ENCODE measurements at places on chromosomes 7 and 10.
A peak's percentile ranks its signal among the peaks of the same experiment; 100 is the strongest.

- no peak for DNase-seq
Observed at GRCh38 chr7:32142649-32143048, 72.4 kb upstream of the PDE1C start.

- DNase-seq = no peak
Observed at GRCh38 chr10:79328147-79328701, 19.0 kb upstream of the PPIF start.

GRCh38 chr10:33355274-33355673 is 20.8 kb upstream of the NRP1 start:
- peak; percentile 58 for DNase-seq

GRCh38 chr10:33804584-33804983 is 470.1 kb upstream of the NRP1 start:
- DNase-seq = no peak

DNA sequence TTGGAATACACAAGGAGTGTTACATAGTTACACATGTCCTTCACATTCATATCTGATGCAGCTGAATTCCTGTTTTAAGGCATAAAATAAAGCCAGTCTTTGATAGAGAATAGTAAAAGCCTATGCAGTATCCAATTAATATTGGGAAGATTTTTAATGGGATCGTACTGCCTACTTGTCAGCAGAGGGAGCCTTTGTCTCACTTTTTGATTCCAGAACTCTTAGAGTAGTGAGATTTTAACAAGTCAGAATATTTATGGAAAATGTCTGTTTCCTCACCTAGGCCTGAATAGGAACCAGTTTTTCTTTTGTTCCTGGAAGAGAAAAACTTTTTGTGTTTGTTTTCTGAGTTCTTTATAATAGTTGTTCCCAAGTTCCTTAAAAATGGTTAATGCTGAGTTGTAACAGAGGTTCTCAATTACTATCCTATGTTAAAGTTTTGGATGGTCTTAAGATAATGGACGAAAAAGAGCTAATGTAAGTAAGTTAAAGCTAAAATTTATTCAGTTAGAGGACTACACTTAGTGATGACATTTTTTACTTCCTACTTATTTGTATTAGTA is 114.0 kb downstream of the BBS9 start:
- DNase-seq = peak; percentile 61

- DNase-seq = no peak
Observed at GRCh38 chr7:140316165-140316661, 82.1 kb downstream of the SLC37A3 start.

- DNase-seq = no peak
Observed at GRCh38 chr7:119665796-119666195, 607.2 kb upstream of the KCND2 start.

DNA sequence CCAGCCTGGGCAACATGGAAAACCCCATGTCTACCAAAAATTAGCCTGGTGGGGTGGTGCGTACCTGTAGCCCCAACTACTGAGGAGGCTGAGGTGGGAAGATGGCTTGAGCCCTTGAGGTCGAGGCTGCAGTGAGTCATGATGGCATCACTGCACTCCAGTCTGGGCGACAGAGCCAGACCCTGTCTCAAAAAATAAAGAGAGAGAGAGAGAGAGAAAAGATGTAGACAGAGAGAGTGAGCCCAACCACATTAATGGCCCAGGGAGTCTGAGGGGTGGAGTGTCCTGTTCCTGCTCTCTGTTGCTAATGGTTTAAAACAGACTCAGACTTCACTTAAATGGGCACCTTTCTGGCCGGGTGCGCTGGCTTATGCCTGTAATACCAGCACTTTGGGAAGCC is 455.7 kb upstream of the GALNT17 start:
- no peak for DNase-seq

DNA sequence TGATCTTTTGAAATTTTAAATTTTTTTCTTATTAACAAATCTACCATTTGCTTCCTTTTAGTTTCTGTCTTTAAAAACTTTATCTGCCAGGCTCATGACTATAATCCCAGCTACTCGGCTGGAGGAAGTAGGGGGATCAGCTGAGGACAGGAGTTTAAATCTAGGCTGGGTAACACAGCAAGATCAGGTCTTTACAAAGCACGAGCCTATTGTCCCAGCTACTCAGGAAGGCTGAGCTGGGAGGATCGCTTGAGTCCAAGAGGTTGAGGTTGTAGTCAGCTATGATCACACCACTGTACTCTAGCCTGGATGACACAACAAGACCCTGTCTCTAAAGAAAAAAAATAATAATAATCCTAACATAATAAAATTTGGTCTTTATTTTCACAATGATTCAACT is 17.5 kb downstream of the DPY19L1 start:
- no peak for DNase-seq

GRCh38 chr10:13219685-13220670 is 14.2 kb downstream of the UCMA start:
- DNase-seq = peak; percentile 53

DNA sequence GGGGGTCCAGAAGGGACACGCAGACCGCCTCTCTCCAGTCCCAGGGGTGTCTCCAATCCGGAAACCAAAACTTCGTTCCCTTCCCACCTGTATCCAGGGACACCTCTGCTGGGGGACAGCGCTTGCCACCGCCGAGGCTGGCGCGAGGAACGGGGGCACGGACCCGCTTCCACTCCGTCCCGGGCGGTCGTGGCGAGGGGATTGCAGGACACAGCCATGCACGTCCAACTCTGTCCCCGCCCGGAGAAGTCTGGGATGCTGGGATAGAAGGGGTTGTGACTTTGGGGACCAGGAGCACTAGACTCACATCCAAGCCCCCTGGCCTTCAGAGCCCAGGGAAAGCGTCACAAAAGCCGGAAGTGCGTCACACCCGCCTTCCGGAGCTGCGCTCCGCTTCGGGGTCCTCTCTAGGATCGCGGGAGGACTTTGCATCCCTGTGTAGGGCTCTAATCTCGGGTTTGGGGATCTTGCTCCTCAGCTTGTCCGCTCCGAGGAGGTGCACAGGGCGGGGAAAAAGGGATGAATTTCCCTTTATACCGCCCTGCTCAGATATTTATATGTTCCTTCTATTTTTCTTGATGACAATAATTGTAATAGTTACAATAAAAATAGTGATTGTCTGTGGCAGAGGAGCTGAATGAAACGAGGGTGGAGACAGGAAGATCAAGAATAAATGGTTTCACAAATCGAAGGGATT is at the start of gene FAM200A:
Gene FAM200A (minus strand): TSS at position 348 of the 697 bp plus-strand sequence. CDS start 3,707 bp downstream, outside the sequence.
- DNase-seq = peak; percentile 96

DNA sequence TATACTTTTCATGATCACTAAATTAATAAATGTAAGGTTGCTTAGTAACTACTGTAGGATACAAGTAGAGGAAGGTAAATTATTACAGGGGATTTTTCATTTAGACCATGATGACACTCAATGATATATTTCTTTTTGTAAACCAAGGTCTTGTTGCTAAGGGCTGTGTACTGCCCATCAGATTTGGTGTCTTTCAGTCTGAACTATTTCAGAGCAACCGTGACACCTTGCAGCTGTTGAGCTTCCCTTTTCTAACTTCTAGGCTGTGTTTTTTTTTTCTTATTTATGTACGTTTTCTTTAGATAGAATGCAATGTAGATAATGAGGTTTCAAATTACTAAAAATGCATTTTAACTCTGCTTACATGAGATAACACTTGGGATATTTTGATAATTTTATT is 292.0 kb upstream of the MBL2 start:
- no peak for DNase-seq

- DNase-seq = no peak
Observed at GRCh38 chr10:68135362-68135761, 26.1 kb downstream of the MYPN start.

DNA sequence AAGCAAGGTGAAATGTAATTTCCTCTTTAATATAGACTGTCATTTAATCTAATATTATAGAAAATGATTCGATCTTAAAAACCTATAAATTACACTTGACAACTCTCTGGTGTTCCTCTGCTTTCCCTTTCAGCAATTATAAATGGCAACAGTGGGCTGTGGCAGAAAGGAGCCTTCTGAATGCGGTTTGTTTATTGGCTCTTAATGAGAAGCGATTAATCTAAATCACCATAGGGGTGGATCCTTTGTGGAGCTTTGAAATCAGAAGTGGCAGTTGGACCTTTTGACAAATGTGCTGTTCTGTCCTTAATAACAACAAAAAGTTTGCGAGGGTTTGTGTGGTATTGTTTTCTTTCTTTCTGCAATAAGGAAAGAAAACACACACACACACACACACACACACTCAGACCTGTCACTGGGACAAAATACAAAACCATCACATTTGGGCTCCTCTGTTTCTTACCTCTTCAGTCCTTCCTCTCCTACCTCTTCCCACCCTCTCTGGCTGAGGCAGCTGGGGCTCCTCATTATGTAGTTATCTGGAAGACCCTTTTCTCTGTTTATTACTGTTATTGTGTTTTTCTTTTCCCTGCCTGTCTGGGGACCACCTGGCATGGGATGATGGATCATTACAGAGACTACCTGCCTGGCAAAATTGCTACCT is 316.2 kb downstream of the SORCS3 start:
- DNase-seq = no peak

DNA sequence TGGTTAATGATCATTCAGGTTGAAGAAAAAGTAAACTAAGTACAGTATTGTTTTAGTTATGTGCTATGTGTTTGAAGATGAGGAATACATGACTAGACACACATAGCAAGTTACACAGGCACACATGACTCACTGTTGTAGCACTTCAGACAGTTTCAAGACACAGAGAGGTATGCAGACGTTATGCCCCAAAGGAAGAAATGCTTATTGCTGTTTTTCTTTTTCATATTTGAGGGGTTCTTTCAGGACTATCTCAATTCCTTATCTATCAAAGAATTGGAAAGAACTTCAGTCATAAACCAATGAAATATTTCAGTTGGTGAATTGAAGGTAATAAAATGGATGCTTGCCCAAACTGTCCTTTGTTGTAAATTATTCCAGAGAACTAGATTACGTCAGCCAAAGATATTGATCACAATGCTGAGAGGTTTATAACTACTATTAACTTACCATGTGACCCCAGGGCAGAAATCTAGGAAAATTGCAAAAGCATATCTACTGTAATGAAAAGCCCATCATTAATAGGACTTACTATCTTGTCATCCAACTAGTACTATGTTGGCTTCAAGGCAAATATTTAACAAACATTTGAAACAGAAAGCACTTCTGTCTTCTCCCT is 61.2 kb upstream of the CAPZA2 start:
- no peak for DNase-seq

DNA sequence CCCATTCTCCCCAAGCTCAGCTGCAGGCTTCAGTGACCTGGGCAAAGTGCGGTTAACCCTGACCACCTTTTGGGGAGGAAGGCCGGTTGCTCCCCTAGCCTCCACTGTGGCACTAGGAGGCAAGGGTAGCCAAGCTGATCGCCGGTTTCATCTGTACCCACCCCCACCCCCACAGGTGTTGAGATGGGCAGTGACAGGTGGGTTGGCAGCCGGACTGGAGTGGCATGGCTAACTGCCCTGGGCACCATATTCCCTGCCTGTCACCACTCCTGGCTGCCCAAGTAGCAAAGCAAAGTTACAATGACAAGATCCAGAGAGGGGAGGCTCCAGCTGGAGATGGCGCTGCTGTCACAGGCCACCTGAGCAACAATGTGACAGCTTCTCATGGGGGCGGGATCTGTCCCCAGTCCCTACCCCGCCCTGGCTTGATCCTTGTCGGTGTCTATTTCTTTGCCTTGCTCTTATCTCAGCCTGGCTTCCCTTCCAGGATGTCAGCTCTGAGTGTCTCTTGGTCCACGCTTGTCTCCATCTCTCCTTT is 27.0 kb upstream of the BMS1 start:
- DNase-seq = no peak

DNA sequence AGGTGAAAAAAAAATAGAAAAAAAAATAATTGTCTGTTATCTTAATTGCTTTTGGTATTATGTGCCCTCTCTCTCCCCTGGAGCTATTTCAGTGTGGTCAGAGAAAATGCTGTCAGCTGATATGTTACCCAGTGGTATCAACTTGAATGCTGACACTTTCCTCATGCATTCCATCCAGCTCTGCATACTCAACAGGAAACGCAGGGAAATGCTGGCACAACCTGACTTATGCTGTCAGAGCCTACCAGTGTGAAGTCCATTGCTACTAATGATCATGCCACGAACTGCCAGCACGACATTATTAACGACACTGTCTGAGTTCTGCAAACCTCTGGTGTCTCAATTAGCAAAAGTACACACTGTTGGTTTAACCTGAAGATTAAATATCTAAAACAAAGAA is 182.8 kb downstream of the ZWINT start:
- DNase-seq = no peak

- DNase-seq = no peak
Observed at GRCh38 chr7:117859246-117859812, 13.9 kb downstream of the CTTNBP2 start.

- no peak for DNase-seq
Observed at GRCh38 chr10:3755440-3756359, 29.3 kb downstream of the KLF6 start.

DNA sequence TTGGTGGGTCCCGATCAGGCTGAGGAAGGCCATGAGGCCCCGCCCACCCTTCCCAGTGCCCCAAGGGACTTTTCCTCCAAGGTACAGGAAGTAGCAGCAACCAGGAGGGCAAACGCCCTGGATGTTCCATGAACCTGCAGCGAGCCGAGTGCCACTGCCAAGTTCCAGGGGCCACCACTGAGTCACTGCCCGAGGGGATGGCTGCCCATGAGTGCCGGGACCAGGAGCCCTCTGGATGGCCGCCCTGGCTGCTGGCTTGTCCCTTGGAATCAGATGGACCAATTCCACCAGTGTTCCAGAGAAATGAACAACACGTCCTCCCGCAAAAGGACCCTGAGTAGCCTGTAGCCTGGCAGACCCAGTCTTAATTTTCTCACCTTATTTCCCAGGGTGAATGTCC is 74.2 kb downstream of the ZRANB1 start:
- no peak for DNase-seq

DNA sequence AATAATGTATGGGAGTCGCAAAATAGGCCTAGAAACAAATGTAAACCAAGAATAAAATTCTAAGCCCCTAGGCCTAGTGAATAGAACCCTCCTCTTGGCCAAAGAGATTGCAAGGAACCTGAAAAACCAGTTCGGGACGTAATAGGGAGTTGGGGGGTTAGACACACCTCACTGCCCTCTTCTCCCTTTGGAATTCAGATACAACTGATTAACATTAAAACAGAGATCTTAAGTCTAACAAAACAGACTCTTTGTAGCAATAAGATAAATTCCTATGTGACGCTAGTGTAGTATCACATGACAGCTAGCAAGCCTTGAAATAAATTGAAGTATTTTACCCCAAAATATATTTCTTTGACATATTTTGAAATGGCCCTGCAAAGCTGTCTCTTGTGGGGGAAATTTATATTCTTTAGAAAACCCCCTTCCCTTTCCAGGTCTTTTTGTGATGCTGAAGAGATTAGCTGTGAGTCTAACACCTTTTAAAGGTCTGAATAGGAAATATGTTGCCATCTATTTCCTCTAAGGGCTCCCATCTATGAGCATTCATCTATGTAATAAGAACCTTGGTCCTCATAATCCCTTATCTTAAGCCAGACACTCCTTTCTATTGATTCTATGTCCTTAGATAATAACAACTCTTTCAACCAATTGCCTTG is 623.4 kb upstream of the NRG3 start:
- no peak for DNase-seq

GRCh38 chr7:22488643-22489462 is 11.1 kb downstream of the STEAP1B start:
- DNase-seq = peak; percentile 72

- DNase-seq = no peak
Observed at GRCh38 chr7:156659961-156660360, 19.4 kb downstream of the RNF32 start.

GRCh38 chr7:36155811-36156361 is 2.8 kb downstream of the EEPD1 start:
- peak; percentile 58 for DNase-seq
